ENCODE measurements at places on chromosomes 1 and 21. TPM values are rescaled to one million over a fixed set of nuclear protein-coding genes. Genes with fewer than 3 reads are reported as not detected.
A peak's percentile ranks its signal among the peaks of the same experiment; 100 is the strongest.

- H3K36me3 ChIP-seq = no peaks in the 10 kb centered on the region
- no peaks in the 10 kb centered on the region for H3K4me1 ChIP-seq
- no peak for DNase-seq
- H3K27me3 ChIP-seq = no peaks in the 10 kb centered on the region
- H3K27ac ChIP-seq = no peak overlapping the region
These were observed 6.9 kb downstream of the CCDC27 start for GRCh38 chr1:3759164-3759563.

DNA sequence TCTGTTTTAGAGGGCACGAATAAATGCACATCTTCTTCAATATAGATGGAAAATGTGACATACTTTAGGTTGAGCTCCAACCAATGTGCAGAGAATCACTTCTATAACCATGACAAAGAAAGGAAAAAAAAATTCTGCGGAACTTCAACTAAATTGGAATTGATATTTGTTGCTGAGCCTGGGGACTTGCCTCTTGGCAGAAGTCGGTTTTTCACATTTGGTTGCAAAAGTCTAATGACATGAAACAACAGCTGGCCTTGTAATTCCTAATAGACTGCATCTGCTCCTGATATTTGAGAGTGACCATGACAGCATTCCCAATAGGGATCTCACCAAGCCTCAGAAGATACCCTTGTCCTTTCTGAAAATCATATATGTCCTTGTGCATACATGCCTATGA lies 112.8 kb downstream of the PRRX1 start:
- no peaks in the 10 kb centered on the region for H3K4me1 ChIP-seq
- no peak overlapping the region for H3K27ac ChIP-seq
- H3K36me3 ChIP-seq = no peaks in the 10 kb centered on the region
- H3K4me3 ChIP-seq = no peak overlapping the region

GRCh38 chr1:194167956-194168640 lies 981.7 kb upstream of the B3GALT2 start:
- H3K27me3 ChIP-seq = no peaks in the 10 kb centered on the region
- no peak overlapping the region for H3K27ac ChIP-seq
- no peak for DNase-seq
- no peak overlapping the region for H3K4me3 ChIP-seq
- H3K36me3 ChIP-seq = no peaks in the 10 kb centered on the region
- no peaks in the 10 kb centered on the region for H3K4me1 ChIP-seq

- no peaks in the 10 kb centered on the region for H3K36me3 ChIP-seq
- peaks cover 41% of the 10 kb centered on the region for H3K4me1 ChIP-seq
- no peaks in the 10 kb centered on the region for H3K27me3 ChIP-seq
- H3K4me3 ChIP-seq = peak overlapping the region; percentile 95
- DNase-seq = no peak
These were observed 2.4 kb downstream of the SLAMF1 start for GRCh38 chr1:160644399-160644798.

The DMBX1 gene
- total RNA-seq = not detected

DNA sequence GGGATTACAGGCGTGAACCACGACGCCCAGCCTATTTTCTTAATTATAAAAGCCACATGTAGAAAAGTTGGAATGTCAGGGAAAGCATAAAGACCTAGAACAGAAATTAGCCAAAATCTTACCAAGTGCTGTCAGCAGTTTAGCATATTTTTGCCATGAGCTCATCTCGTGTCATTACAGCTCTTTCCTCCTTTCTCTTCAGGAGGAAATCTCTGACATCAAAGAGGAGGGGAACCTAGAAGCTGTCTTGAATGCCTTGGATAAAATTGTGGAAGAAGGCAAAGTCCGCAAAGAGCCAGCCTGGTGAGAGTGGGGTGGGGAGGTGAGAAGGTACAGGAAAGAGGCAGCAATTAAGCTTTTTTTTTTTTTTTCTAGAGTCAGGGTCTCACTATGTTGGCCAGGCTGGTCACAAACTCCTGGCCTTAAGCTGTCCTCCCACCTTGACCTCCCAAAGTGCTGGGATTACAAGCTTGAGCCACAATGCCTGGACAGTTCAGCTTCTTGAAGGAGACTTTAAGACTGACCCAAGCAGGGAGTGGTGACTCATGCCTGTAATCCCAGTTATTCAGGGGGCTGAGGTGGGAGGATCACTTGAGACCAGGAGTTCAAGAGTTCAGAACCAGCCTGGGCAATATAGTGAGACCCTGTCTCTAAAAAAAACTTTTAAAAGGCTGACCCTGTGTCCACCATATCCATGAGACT lies 8.4 kb upstream of the BGLAP start:
- DNase-seq = no peak
- no peaks in the 10 kb centered on the region for H3K27me3 ChIP-seq
- no peaks in the 10 kb centered on the region for H3K4me1 ChIP-seq
- H3K27ac ChIP-seq = no peak overlapping the region

The MAP1LC3C gene
- not detected for total RNA-seq

GRCh38 chr1:83791821-83792437 lies 207.0 kb downstream of the TTLL7 start:
- H3K27ac ChIP-seq = no peak overlapping the region
- H3K36me3 ChIP-seq = no peaks in the 10 kb centered on the region
- no peaks in the 10 kb centered on the region for H3K4me1 ChIP-seq
- no peaks in the 10 kb centered on the region for H3K27me3 ChIP-seq
- no peak overlapping the region for H3K4me3 ChIP-seq

GRCh38 chr1:110672001-110672752 lies 2.6 kb downstream of the KCNA3 start:
- no peaks in the 10 kb centered on the region for H3K36me3 ChIP-seq
- DNase-seq = peak; percentile 91
- peaks cover 50% of the 10 kb centered on the region for H3K4me1 ChIP-seq
- H3K4me3 ChIP-seq = peak overlapping the region; percentile 99
- peak overlapping the region; percentile 96 for H3K27ac ChIP-seq

DNA sequence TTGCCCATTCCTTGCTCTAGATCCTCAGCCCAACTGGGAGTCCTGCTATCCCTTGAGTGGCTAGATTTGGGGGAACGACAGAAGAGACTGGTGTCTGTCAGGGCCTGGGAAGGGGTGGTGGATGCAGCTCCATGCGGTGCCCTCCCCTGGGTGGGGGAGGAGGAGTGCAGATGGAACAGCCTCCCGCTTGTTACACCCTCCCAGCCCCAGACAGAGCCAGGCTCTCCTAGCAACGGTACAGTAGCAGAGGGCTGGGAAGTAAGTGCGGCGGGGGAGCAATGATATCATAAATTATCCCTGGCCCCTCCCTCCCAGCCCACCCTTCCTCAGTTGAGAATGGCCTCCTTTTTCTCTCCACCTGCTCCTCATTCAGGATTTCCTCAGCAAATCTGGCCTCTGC lies 37.2 kb downstream of the RHBG start:
- H3K4me3 ChIP-seq = no peak overlapping the region
- no peak for DNase-seq
- peaks cover 10% of the 10 kb centered on the region for H3K27me3 ChIP-seq
- no peaks in the 10 kb centered on the region for H3K36me3 ChIP-seq
- no peaks in the 10 kb centered on the region for H3K4me1 ChIP-seq

DNA sequence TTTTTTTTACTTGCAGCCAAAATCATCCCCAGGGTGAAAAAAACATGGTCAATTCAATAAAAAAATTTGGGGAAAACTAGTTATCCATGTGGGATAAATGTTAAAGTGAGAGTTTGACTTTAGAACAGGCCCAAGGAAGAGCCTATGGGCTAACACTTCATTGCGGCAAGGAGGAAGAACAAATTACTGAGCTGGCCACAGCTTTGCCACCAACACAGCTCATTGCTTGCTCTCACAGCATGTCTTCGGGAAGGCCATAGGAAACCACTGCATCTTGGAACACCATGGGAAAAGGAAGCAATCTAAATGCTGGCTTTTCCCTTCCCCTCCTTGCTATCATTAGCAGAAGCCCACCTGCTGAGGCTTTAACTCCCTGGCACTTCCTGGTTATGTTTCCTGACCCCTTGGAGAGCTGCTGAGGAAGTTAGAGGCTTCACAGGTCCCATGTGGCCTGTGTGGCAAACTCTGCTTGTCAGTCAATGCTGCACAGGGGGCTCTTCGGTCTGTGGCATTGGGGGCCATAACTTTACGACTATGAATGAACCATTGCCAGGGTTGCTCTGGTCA lies 86.0 kb downstream of the SLC25A24 start:
- H3K27me3 ChIP-seq = no peaks in the 10 kb centered on the region
- DNase-seq = no peak
- no peak overlapping the region for H3K4me3 ChIP-seq

The ZNF593OS gene
- total RNA-seq = not detected

GRCh38 chr1:109482791-109483671 lies 674 bp upstream of the ATXN7L2 start:
- peaks cover 10% of the 10 kb centered on the region for H3K27me3 ChIP-seq
- H3K4me3 ChIP-seq = peak overlapping the region; percentile 77
- peak overlapping the region; percentile 66 for H3K27ac ChIP-seq
- no peak for DNase-seq
- H3K4me1 ChIP-seq = peaks cover 26% of the 10 kb centered on the region

DNA sequence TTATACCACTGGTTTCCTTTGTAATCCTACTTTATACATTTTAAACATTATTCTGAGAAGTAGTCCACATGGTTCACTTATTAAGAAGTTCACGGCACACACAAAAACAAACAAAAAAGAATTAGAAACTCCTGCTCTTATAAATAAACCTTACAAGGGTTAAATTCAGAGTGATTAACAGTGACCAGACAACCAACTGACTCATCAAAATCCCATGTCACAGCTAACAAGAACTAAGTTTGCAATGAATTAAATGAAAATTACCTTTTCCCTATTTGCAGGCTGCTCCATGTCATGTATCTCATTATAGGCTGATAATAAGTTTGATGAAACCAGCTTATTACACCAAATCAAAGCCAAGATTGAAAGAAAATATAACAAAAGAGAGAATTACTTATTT lies 77.5 kb downstream of the PUM1 start:
- no peak for DNase-seq
- H3K4me3 ChIP-seq = no peak overlapping the region
- no peaks in the 10 kb centered on the region for H3K4me1 ChIP-seq
- no peak overlapping the region for H3K27ac ChIP-seq
- peaks cover 53% of the 10 kb centered on the region for H3K36me3 ChIP-seq

DNA sequence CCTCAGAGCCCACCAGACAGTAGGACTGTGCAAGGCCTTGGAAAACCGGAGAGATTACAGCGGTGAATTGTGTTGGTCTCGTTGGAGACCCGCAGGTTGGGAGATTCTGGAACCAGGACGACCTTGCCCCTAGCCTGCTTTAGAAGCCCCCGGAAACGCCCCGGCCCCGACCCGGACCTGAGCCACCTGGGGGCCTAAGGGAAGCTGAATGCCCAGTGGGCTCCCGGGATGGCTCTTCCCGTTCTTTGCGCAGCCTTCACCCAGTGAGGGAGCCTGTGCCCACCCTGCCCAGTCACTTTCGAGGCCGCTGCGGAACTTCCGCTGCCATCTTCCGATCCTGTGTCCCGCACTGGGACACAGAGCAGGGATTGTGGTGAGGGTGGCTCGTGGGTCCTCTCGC lies 254.4 kb downstream of the FAM72C start:
- H3K36me3 ChIP-seq = no peaks in the 10 kb centered on the region
- no peak overlapping the region for H3K27ac ChIP-seq
- no peaks in the 10 kb centered on the region for H3K4me1 ChIP-seq
- H3K4me3 ChIP-seq = no peak overlapping the region
- no peaks in the 10 kb centered on the region for H3K27me3 ChIP-seq
- no peak for DNase-seq

GRCh38 chr1:243917177-243917862 lies 67.3 kb upstream of the AKT3 start:
- no peak for DNase-seq
- peaks cover 14% of the 10 kb centered on the region for H3K27me3 ChIP-seq
- H3K27ac ChIP-seq = no peak overlapping the region
- H3K4me3 ChIP-seq = peak overlapping the region; percentile 81

DNA sequence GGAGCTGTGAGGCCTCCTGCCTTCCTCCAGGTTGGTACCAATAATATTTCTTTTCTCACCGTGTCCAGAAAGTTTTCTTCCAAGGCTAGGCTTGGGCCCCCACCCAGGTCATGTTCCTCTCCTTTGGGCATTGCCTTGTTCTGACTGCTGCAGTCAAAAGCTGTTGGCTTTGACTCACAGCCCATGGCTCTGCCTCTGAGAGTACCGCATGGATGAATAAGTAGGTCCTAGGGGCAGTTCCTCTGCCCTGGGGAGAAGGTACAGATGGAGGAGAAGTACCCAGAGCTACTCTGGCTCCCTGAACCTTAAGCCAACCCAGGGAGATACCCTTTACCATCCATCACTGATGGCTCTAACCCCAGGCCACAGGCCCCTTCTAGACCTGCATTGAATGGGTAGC lies 115.0 kb downstream of the NAV1 start:
- no peaks in the 10 kb centered on the region for H3K36me3 ChIP-seq
- H3K27ac ChIP-seq = no peak overlapping the region
- no peak overlapping the region for H3K4me3 ChIP-seq
- no peak for DNase-seq
- peaks cover 36% of the 10 kb centered on the region for H3K27me3 ChIP-seq
- H3K4me1 ChIP-seq = no peaks in the 10 kb centered on the region

DNA sequence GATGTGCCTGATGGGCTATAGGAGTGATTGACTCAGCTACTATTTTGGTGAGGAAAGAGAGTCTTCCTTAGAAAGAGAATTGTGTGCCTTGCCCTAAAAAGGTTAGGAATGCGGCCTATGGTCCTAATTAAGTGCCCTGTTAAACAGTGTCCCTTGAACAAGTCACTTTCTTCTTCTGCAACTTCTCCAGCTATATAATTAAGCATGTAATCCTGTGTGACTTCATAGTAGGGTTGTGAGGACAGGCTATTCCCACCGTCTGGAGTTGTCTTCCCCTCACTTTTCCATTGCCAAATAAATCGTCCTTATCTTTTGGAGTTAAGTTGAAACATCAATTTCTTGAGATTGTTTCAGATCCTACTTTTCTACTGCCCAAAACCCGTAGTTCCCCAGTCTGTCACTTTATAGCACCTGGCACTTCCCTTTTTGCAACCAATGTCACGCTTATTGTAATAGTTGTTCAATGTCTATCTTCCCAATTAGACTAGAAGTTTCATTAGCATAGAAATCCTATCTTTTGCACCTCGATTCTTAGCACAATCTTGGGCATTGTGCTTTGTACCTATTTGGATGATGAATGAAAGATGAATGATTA lies 27.6 kb upstream of the SLC16A1 start:
- H3K36me3 ChIP-seq = no peaks in the 10 kb centered on the region
- H3K4me1 ChIP-seq = no peaks in the 10 kb centered on the region
- DNase-seq = no peak
- no peak overlapping the region for H3K4me3 ChIP-seq
- no peaks in the 10 kb centered on the region for H3K27me3 ChIP-seq

GRCh38 chr1:173865468-173866164 lies 2.2 kb downstream of the GAS5 start:
- DNase-seq = no peak
- H3K4me3 ChIP-seq = no peak overlapping the region
- peak overlapping the region; percentile 93 for H3K27ac ChIP-seq
- H3K27me3 ChIP-seq = no peaks in the 10 kb centered on the region
- peaks cover 45% of the 10 kb centered on the region for H3K36me3 ChIP-seq
- peaks cover 24% of the 10 kb centered on the region for H3K4me1 ChIP-seq

GRCh38 chr1:180636138-180636537 lies 4.3 kb downstream of the XPR1 start:
- H3K4me3 ChIP-seq = no peak overlapping the region
- DNase-seq = no peak
- H3K4me1 ChIP-seq = peaks cover 4% of the 10 kb centered on the region

Measured in T-cell (primary cell).